ENCODE measurements at places on chromosomes 5 and 9.

DNA sequence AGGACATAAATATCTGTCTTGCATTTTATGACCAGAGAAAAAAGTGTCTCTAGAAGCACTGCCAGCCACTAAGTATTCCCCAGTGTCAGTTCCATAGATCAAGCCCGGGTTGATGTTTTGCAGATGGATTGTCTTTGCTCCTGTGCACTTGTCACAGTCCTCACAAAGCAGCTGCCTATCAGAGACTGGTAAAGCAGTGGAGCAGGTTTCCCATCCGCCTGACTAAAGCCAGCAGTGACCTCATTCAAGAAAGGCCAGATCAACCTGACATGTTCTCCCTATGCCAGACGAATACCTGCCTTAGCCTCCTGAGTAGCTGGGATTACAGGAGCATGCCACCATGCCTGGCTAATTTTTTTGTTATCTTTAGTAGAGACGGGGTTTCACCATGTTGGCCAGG, 26.8 kb upstream of the GARNL3 start:
- DNase-seq: no peak

GRCh38 chr5:135242866-135243555, 156.0 kb downstream of the MACROH2A1 start:
- no peak for DNase-seq

GRCh38 chr9:34233672-34234071, 54.8 kb downstream of the UBAP1 start:
- DNase-seq: no peak

- DNase-seq: no peak
Measured at GRCh38 chr5:120779674-120780073, 315.6 kb downstream of the PRR16 start.

DNA sequence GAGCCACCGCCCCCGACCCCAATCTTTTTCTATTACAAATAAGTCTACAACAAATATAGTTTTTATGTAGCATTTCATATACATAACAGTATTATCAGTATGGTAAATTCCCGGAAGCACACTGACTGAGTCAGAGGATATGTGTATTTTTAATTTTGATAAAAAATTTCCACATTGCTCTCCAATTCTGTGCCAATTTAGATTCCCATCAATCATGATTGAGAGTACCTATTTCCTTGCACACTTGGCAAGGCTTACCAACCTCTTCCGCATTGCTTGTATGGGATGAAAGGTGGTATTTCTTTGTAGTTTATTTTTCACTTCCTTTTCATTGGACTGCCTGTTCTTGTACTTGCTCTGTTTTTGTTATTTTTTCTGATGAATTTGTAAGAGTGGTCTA, 204.6 kb downstream of the RFX3 start:
- DNase-seq: no peak

GRCh38 chr5:103808464-103809106, 246.0 kb upstream of the NUDT12 start:
- no peak for DNase-seq

DNA sequence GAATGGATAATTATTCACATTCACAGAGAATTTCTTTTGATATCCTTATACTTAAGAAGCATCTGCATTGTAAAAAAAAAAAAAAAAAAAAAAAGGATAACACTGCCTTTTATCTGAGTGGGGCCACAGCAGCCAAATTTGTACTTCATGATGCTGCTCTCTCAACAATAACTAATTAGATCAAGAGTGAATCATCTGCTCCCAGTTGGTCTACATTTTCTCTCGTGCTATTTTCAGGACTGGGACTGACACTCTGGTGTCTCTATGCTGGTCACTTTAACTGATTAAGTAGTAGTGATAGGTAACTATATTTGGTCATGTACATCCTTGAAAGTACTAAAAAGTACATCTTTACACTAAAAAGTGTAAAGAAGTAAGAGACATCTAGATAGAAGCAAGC, 90.1 kb downstream of the RFX3 start:
- DNase-seq: no peak

DNA sequence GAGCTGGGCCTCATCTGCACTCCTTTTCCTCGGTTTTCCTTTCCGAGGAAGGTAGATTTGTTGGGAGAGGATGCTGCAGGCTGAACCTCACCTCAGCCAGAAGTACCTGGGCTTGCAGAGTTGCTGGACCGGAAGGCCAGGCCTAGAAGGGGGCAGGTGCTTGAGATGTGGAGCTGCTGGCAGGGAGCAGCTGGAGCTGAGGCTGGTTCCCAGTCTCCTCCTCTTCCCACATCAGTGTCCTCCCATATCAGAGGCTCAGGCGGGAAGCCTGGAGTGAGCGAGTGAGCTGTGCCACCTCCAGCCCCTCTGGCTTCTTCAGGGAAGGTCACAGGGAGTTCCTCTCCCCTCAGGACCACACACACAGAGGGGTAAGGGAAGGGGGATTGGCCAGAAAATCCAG, 259.4 kb downstream of the GADD45G start:
- no peak for DNase-seq

- DNase-seq: no peak
Measured at GRCh38 chr5:35308421-35308820, 78.1 kb upstream of the PRLR start.

- no peak for DNase-seq
Measured at GRCh38 chr9:7360513-7360912, 439.1 kb downstream of the DMAC1 start.

- DNase-seq: no peak
Measured at GRCh38 chr9:36970007-36970888, 63.8 kb downstream of the PAX5 start.

GRCh38 chr5:149664083-149664482, 66.0 kb upstream of the PPARGC1B start:
- no peak for DNase-seq

GRCh38 chr5:113193311-113193978, 216.8 kb downstream of the DCP2 start:
- DNase-seq: no peak

DNA sequence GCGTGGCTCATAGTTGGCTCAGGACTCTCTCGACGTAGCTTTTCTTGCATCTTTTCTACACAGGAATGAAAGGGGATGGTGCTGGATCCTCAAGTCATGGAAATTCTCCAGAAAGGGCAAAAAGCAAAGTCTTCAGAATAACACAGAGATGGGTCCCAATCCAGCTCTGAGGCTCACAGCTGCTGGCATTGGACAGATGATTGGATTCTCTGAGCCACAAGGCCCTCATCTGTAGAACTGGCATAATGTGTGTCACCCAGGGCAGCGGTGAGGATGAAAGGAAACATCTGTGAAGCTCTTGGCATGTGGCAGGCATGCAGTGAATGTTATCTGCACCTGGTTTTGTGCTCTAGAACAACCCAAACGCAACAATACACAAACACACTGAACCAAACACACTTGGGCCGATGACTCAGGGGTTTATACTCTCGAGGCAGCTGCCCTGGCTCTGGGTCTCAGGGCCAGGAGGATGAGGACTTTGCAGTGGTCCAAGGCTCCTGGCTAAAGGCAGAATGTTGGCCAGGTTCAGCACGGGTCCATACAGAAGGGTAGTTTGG, 64.0 kb upstream of the UBTD2 start:
- DNase-seq: no peak

GRCh38 chr5:176629853-176630680, at the start of the genes EIF4E1B and SNCB:
TSS of gene EIF4E1B (plus strand) at chr5:176630675. CDS start at chr5:176642788, 12,113 bp downstream.
TSS of gene SNCB (minus strand) at chr5:176630534. CDS start at chr5:176629654, 880 bp downstream.
- DNase-seq: no peak

DNA sequence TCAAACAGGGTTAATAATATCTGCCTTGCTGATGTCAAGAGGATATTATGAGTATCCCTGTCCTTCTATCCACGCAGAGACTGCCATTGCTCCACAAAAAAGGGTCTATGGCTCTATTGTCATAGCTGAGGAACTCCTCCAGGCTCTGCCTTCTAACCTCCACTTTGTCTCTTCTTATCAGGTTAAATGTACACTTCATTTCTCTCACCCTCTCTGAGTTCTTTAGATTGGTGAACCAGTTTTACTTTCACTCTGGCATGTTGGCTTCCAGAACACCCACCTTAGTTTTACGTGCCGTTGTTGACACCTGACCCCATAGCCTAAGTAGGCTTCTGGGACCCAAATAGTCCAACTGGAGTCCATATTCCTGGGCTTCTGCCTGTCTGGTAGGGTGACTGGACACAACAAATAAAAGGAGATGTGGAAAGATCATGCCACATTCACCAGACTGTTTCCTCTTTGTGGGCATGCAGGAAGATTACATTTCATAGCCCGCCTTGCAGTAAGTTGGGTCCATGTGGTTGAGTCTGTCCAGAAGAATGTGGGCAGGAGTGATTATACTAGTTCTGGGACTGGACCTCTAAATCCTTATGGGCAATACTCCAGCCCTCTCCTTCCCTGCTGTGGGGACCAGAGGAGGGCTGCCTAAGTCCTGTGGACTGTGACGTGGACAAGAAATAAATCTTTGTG, 350.4 kb upstream of the CLINT1 start:
- no peak for DNase-seq

GRCh38 chr5:135553688-135554462, 18.1 kb upstream of the NEUROG1 start:
- no peak for DNase-seq

DNA sequence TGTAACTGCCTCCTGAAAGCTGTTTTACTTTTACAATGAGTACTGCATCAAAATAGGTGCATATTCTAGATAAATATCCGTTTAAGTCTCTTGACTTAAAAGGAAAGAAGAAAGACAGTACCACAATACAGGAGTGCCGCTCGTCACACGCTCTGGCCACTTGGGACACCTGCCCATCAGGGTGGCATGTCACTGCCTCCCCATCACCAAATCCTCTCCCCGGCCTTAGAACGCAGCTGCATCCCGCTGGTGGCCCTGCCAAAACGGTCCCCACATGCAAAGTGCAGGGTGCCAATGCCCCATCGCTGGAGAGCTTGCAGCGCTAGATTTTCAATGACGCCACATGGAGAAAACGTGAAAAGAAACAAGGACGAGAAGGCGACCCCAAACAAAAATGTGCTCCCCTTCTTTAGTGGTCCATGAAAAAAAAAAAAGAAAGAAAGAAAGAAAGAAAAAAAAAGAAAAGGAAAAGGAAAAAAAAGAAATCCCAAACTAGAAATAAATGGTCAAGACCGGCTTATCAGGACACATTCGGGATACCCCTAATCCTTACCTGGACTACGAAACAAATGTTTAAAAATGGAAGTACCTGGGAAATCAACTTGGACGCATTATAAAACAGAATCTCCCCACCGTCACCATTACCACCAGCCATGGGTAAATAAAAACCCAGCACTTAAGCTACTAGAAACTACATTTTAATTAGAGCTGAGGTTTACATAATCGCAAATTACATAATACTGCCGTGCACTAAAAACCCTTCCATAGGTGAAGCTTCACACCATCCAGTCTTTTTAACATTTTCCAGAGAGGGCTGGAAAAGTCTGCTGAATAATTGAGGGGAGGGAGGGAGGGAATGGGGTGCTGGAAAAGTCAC, 1.0 kb downstream of the ANKH start:
- no peak for DNase-seq

All from bone marrow (tissue), 2 donors.